Spinal cord (tissue), 10 donors: ENCODE measurements at places on chromosomes 3 and 15.

- DNase-seq, result no peak
Measured at GRCh38 chr3:50652709-50653108, 22.0 kb upstream of the DOCK3 start.

DNA sequence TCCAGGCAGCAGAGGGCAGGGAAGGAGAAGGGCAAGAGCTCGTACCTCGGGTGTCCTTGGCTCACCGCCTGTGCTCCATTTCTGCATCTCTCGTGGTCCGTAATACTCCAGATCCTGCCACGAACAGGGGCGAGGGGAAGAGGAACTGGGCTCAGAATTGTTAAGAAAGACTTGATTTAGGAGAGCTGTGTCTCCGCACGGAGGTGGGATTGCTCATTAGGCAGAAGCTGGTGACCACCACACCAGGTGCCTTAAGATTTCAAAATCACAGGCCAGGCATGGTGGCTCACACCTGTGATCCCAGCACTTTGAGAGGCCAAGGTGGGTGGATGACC is 37.2 kb upstream of the BDH1 start:
- no peak for DNase-seq

DNA sequence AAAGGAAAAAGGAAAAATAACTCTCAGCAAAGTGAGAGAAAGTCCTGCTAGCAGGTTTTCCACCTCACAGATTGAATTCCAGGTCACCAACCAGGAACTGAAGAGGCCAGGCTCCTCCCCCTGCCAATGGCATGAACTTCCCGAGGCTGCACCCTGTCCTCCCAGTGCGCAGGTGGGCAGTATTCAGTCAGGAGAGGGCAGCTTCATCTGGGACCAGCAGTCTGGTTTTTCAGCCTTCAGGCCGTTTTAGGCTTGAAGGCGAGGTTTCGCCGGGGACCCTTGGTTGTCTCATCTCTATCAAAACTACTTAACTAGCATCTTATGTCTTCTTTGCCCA is 41.2 kb downstream of the TRAT1 start:
- DNase-seq, result no peak

GRCh38 chr15:78440375-78441373 is 2.7 kb downstream of the IREB2 start:
- DNase-seq, result no peak

DNA sequence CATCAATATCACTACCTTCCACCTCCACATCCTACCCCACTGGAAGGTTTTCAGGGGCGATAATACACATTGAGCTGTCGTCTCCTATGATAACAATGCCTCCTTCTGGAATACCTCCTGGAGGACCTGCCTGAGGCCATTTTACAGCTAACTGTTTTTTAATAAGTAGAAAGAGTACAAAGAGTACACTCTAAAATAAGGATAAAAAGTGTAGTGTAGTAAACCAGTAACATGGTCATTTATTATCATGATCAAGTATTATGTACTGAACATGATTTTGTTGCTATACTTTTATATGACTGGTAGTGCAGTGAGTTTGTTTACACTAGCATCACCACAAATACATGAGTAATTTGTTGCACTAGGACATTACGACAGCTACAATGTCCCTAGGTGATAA is 46.6 kb upstream of the SSR3 start:
- no peak for DNase-seq

DNA sequence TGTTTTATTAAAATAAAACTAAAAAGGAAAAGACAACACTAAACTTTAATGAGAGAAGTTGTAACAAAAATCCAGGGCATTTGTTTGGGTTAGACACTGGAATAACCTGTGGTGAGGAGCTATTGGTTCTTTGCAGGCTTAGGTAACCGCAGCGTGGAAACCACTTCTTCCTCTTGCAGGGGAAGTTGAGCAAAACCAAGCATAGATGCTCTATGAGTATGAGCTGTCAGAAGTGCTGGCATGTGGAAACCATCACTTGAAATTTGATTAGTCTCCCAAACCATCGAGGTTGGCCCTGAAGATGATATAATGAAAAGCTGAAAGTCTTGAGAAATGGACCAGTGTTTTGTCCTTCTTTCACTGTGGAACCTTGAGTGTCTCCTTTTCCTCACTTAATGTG is 127.1 kb upstream of the RBMS3 start:
- no peak for DNase-seq

DNA sequence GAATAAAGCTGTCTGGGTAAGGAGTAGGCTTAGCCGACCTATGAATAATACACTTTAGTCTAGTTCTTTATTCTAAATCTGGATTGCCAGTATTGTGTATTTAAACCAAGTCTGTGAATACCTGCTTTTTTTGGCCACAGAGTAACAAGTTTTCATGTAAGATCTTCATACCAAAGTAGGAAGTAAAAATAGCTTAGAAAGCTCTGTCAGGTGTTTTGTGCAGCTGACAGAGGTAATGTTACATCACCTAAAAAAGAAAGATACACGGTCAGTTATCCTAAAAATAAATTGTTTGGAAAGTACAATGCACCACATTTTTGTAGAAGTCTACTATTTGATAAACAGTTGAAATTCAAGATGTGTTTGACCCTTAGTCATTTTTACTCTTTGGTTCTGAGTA is 16.5 kb downstream of the CALML4 start:
- DNase-seq, result no peak

GRCh38 chr3:3625544-3626271 is 173.5 kb upstream of the LRRN1 start:
- DNase-seq, result no peak

- no peak for DNase-seq
Measured at GRCh38 chr3:43638594-43639447, 17.0 kb upstream of the ANO10 start.

GRCh38 chr3:189773056-189773455 is 141.9 kb downstream of the TP63 start:
- DNase-seq, result no peak

GRCh38 chr15:56019060-56019793 is 25.8 kb upstream of the NEDD4 start:
- DNase-seq, result no peak
